ENCODE measurements at places on chromosomes 7 and 10. TPM values are rescaled to one million over a fixed set of nuclear protein-coding genes. Genes with fewer than 3 reads are reported as not detected.

DNA sequence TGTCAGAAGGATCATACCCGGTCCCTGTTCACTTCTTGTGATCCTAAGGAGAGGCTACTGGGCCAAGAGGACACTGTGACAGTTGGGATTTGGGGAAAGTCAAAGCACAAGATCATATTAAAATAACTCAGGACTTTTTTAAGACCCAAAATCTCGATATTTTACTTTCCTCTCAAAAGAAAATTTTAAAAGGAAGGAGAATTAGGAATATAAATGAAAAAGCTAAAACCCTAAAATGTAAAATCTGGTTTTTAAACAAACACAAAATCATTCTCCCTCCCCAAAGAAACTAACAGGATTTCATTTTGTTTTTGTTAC lies 36.4 kb downstream of the ALOX5 start:
- DNase-seq: no peak

GRCh38 chr7:29612596-29612995 lies 49.0 kb downstream of the PRR15 start:
- no peak for DNase-seq

DNA sequence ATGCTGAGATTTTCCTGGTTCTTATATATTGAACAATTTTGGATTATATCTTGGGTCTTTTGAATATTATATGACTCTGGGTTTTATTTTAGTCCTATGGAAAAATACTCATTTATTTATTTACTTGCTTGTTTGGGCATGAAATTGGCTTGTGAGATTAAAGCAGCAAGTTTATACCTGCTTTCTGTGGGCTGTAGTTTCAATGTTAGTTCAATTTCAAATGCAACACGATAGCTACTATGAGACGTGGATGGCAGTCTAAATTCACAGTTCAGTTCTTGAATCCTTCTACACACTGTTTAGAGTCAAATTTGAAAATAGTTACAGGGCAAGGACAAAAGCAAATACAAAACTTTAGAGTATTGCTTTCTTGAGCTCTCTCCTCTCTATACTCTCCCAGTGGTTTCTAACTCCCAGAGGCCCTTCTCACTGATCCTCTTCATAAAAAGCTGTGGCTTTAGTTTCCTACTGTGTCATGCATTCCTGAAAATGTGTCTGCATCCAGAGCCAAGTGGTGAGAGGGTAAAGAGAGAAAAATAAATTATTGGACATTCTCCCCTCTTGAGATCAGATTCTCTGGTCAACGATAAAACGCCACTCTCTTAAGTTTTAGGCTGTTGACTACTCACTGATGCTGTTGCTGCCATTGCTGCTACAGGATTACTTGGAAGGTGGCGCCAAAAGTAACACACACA lies 34.4 kb downstream of the POLR1F start:
- DNase-seq: no peak

- no peak for DNase-seq
Observed at GRCh38 chr7:79998363-79998762, 136.3 kb upstream of the GNAI1 start.

DNA sequence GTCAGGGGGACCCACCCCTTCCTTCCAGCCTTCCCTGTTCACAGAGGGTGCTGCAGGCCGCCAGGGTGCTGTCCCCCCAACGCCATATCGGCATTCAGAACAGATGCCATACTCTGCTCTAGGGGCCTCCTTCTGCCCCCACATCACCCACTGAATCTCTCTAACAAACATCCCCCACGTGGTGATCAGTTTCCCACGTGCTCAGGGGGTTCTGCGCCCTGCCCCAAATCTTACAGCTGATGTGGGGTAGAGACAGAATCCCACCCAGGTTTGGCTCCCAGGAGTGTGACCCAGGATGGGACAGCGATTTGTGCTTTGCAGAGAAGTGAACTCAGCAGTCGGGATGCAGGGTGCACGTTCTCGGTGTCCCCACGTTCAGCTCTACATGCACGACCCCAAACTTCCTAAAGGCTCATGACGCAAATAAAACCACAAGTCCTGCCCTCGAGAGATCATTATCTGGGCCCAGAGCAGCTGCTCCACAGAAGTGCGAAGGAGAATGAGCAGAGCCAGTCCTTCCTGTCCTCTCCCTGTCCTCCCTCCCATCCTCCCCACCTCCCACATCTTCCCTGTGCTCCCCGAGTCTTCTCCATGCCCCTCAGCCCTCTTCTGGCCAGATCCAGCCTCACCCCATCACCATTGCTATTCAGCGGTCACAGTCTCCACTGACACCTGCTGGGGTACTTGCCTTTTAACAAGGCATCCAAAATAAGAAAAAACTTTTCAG lies 423.4 kb downstream of the DNAJB6 start:
- DNase-seq: no peak

DNA sequence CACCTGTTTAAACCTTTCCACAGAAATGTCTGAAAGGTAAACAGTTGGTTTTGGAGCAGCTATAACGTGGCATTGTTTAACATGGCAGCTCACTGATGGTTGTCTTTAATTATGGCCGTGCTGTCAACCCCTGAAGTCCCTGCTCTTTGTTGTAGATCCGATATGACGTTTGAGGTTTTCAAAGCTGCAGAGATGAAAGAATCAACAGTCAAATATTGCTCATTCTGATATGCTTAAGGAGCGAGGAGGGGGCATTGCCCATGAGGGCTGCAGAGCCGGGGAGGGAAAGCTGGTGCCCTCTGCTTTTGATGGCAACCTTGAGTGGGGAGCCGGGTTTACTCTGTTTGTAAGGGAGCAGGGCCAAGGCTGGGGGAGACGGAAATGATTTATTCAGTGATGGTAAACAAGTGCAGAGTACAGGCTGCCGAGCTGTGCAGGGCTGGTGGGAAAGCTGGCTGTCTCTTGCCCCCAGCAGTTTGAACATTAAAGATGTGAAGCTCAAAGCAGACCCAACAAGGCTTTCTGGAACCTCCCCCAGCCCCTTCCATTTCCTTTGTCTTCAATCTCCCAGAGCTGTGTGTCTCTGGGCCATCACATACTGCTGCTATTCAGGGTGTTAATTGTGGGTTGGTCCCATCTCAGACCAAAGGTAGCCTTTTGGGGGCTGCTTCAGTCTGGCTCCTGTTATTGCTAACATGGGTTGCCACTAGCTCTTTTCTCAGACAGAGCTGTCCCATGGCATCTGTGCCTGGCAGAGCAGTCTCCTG lies 345.5 kb downstream of the LRMDA start:
- no peak for DNase-seq

DNA sequence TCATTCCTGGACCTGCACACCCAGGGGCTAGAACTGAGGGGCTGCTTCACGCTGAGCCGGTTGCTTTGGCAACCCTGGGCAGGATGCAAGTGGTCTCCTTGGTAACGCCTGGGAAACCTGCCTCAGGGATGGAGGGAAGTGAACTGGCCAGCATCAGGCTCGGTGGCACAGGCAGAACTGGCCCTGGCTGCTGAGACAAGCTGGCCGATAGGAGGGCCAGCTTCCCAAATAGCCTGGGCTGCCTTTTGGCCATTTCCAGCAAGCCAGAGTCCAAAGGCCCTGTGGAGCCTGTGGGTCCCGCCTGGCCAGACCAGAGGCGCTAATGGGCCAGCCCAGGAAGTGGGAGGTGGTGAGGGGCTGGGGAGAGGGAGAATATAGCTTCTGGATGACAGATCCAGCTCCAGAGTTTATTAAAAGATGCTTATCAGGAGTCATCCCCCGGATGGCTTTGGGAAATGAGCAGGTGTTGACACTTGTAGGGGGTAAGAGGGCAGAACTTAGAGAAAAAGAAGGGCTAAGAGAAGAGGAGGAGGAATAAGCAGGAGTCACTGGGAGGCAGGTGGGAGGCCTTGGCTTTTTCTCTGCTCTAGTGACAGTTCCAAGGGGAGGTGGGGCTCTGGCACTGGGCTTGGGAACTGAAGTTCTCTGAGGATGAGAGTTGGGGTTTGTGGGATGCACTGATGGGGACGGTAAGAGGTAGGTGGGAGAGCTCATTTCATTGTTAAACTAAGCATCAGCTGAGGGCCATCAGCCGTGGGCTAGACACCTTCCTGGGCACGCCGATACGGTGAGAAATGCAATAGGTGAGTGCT lies 9.6 kb downstream of the NEURL1 start:
- no peak for DNase-seq

The RBM20 gene
- 0.35 TPM for total RNA-seq

The SPOCK2 gene
- 258 TPM for total RNA-seq

- DNase-seq: no peak
Observed at GRCh38 chr7:93119191-93119905, 1.6 kb upstream of the SAMD9 start.

DNA sequence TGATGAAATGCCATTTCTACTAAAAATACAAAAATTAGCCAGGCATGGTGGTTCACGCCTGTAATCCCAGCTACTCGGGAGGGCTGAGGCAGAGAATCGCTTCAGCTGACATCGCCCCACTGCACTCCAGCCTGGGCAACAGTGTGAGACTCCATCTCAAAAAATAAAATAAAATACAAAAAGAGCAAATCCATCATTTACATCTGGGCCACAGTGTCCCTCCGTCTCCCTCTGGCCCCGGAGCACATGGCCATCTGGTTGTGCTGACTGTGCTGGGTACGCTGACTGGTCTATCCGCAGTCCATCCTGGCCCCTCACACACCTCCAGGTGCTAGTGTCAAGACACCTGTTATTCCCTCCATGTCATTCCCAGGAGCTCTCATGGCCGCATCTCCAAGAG lies 42.1 kb downstream of the KCNH2 start:
- DNase-seq: no peak

Measured in natural killer cell (primary cell).